GM12865 (cell line): ENCODE measurements at places on chromosomes 2 and 18.

- no peak for DNase-seq
Measured at GRCh38 chr2:107635883-107636282, 190.8 kb upstream of the RGPD4 start.

- no peak for DNase-seq
Measured at GRCh38 chr18:46220116-46220515, 115.9 kb downstream of the HAUS1 start.

DNA sequence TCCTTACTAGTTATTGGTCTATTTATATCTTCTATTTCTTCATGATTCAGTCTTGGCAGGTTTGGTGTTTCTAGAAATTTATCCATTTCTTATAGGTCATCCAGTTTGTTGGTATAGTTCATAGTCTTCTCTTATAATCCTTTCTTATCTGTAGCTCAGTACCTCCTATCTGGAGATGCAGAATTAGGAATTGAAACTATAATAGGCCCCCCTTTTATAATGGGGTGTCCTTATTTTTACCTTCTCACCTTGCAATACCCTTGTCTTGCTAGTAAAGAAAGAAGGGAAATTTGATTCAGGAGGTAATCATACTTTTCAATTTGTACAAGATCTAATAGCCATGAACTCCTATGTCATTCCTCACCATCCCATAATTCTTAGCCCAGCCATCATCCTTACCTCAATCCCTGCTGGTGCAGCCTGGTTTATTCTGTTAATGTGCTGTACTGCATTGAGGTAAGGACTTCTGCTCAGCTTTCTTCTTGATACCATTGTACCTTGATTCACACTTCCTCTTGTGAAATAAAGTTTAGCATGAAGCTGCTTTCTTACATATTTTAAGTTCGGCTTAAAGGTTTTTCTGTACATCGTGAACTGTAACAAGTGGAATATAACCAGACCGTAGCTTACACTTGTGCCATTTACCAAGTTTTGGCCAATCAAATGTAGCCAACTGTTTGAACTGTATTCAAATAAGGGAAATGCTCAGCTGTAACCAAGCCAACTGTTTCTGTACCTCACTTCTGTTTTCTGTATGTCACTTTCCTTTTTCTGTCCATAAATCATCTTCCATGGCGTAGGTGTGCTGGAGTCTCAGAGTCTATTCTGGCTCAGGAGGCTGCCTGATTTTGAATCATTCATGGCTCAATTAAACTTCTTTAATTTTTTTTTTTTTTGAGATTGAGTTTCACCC lies 40.1 kb upstream of the PTH2R start:
- DNase-seq = peak; percentile 26

DNA sequence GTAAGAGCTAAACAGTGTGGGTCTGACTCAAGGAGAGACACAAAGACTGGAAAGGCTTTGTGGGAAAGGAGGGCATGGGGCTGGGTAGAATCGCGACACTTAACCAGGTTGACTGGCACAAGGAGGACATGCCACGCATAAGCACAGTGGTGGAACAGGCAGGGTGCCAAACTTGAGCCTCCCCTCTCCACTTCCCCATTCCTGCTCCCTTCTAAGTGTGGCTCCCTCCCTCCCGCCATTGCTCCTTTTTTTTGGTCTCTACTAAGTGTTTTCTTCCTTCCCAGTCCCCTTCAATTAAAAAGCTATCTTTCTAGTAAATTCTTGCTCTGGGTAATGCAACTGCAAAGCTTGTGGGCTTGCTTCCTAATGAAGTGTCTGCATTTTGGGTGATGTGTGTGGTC lies 40.3 kb upstream of the ZFP36L2 start:
- no peak for DNase-seq

DNA sequence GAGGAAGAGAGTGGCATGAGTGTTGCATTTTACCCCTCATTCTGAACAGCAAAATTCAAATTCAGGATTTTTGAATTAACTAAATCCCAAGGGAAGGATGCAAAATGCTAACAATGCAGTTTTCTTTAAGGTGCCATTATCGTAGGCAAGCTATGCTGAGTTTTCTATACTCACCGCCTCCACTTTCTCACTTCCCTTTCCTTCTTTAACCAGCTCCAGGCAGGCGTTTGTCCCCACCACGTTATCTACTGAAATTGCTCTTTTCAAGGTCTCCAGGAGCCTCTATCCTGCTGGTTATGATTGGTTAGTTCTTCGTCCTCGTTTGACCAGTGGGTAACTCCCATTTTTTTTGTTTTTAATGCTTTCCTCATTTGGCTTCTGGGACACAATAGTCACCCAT lies 1.8 kb upstream of the CPO start:
- DNase-seq = peak; percentile 32

DNA sequence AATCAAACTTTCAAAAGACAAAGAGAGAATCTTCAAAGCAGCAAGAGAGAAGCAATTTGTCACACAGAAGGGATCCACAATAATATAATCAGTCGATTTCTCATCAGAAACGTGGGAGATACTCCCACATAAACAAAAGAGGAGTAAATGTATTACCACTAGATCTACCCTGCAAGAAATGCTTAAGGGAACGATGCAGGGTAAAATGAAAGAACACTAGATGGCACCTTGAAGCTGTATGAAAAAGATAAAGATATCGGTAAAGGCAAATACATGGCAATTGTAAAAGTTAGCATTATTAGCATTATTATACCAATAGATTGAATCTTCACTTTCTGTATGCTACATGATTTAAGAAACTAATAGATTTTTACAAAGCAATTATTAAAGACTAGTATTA lies 677.0 kb downstream of the SUCLG1 start:
- no peak for DNase-seq
